ENCODE measurements at places on chromosomes 12 and 14.

GRCh38 chr14:91364524-91365270 lies 52.9 kb downstream of the CCDC88C start:
- DNase-seq: no peak

GRCh38 chr12:101919447-101919846 lies 42.1 kb downstream of the DRAM1 start:
- DNase-seq: no peak

- DNase-seq: no peak
Observed at GRCh38 chr14:38073641-38074040, 134.1 kb upstream of the SSTR1 start.

GRCh38 chr12:104578453-104578852 lies 121.7 kb downstream of the CHST11 start:
- DNase-seq: no peak

- DNase-seq: no peak
Observed at GRCh38 chr14:32662211-32662610, 276.5 kb upstream of the NPAS3 start.
